ENCODE measurements at places on chromosomes 3 and 15.

GRCh38 chr15:35014241-35014640 lies 26.2 kb upstream of the ZNF770 start:
- DNase-seq = no peak

- no peak for DNase-seq
Measured at GRCh38 chr15:25220834-25221233, 218.0 kb downstream of the UBE3A start.

DNA sequence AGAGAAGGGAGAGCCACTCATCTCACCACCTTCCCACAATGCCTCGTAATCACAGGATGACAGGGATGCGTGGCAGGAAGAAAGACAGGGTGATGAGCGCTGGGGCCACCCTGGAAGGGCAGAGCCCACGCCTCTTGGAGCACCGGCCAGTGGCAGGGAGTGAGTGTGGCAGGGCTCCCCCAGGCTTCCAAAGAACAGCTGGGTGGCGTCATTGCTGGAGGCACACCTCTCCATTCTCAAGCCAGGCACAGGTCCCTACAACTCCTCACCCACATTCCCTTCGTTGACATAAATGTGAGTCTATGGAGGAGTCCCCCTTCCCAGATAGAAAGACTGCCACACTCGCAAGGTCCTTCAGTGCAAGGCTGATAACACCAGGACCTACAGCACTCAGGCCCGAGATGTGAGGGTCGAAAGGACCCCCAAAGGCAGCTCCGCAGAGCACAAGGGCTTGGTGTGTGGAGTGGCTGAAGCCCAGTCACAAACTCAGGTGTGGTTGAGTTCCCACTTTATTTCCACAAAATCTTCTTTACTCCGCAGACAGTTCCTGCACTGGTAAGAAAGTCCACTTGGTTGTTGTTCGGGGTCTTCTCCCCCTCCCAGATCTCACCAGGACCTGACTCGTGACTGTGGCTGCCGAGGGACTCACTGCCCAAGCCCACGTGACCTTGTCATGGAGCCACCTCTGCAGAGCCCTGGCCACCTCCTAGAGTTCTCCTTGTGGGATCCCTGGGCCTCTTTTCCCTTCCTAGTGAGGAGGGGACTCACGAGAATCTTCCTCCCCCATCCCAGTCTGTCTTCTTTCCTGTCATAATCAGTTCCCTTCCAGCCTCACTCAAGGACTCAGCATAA lies 22.4 kb upstream of the CORO2B start:
- DNase-seq = no peak

DNA sequence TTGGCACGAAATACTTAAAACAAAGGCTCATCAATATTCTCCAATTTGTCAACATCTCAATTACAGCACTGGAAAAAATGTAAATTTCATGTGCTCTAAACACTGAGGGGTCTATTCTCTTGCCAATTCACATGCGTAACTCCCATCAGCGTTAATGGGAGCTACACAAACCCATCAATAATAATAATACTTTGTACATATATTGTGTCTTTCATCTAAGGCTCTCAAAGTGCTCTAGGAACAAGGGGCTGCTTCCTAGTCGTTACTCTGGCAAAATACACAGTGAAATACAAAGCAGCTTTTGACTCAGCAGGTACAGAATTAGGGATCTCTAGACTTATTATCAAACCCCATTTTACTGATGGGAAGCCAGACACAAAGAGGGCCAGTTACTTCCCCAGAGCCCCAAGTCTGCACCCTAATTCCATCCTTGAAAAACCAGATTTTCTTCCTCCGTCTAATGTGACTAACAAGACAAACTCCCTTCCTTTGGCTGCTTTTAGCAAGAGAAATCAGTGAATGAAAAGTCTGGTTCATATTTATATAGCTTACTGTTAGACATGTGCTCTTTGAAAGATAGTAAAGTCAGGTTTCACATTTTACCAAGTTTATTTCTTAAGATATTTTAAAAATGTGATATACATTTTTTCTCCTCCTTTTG lies 20.0 kb downstream of the MEIS2 start:
- DNase-seq = no peak

DNA sequence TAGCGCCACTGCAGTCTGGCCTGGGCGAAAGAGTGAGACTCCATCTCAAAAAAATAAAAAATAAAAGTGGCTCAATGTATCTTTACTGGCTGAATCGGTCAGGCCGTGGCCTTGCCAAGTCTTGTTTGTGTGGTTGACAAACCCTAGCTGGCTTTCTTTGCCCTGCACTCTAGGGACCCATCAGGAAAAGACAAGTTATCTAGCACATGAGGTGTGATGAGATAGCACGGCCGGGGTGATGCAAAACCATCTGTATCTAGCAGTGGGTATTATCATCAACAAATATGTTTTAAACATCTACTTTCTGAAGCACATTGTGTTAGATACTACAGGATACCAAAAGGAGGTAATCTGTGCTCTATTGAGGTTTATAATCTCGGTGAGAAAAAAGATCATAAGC lies 3.9 kb upstream of the DPP8 start:
- DNase-seq = no peak

GRCh38 chr15:34331809-34332208 lies 5.8 kb downstream of the SLC12A6 start:
- DNase-seq = no peak

DNA sequence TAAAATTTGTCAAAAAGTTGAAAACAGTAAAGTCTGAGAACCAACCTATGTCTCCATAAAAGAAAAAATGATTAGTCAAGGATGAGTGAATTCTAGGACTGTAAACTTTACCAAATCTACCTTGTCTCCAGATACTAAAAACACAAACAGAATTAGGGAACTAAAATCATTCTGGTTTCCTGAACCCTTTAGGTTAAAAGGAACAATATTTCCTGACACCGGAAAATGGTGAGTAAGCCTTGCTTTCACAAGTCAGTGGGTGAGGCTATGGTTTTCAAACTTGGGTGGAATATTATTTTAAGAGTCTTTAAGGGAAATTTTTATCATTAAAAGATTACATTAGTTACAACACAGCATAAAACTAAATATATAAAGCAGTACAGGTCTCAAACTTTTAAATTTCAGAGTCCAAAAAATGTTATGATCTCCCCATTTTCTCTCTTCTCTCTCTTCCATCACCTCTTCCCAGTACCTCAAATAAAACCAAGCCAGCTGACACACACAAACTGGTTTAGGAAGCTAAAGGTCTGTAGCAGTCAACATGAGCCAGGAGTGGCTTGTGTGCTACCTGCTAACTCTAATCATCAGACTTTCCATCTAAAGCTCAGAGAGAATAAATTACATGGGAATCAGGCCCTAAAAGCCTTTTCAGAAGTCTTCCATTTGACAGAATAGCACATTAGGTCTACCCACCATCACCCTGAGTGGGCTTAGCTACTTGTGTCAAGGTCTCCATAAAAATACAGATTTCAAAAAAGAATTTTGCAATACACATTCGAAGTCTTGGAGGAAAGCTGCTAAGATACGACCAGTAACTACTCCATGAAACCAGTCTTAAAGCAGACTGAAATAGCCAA lies 2.2 kb downstream of the SLC12A6 start:
- peak; percentile 36 for DNase-seq

DNA sequence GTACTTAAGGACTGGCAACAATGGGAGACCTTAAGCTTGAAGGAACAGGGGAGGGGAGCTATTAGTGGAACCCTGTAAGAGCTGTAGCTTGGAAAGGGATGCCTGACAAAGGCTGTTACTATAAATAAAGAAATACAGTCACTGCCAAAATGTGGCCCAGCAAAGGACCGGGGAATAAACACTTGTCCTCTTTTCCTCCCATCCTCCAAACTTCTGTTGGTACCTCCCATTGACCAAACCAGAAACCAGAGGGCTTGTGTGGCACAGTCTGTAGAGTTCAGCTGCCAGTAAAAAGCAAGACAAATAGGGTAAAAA lies 25.1 kb upstream of the TCF12 start:
- DNase-seq = no peak

DNA sequence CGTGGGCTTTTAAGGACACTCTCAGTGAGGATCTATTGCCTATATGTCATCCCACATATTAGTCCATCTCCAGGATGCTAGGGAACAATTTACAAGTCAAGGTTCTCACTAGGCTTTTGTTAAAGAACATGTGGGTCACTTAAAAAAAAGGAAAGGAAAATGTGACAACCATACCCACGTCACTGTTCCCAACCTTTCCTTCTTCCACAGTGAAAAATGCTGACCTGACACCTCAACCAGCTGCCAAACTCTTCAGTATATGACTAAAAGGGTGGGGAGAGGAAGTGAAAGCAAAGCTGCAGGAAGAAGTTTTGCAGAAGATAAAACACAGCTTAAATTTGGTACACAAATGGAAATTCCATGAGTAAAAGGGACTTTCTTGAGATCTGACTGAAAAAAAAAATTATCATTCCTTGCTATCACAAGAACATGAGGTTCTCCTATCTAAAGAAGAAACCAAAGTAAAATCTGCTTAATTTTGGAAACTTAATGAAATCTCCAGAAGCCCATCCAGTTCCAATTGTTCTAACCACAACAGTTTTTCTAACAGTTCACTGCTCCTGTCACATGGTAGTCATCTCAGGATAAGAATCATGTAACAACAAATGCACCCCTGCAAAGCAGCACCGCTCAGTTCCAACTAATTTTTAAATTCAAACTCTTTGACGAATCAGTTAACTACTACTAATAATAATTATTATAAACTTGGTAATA lies 117.0 kb upstream of the TSPAN3 start:
- DNase-seq = peak; percentile 36

- no peak for DNase-seq
Measured at GRCh38 chr3:12371525-12372140, 82.8 kb downstream of the PPARG start.

DNA sequence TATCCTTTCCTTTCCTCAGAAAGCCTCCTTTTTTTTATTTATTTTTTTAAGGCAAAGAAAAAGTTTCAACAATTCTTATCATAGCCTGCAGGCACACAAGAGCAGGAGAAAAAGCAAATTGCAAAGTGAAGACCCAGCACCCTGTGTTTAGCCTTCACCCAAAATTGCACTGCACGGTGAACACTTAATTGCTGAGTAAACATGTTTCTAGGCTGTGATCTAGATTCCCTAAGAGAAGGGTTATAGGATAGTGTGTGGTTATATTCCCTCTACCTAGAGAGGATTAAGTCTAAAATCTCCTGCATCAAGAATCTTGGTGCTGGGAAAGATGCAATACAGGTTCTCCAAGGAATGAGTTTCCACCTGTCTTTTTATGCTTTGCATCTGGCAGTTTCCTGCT lies 70.2 kb upstream of the BFSP2 start:
- no peak for DNase-seq

DNA sequence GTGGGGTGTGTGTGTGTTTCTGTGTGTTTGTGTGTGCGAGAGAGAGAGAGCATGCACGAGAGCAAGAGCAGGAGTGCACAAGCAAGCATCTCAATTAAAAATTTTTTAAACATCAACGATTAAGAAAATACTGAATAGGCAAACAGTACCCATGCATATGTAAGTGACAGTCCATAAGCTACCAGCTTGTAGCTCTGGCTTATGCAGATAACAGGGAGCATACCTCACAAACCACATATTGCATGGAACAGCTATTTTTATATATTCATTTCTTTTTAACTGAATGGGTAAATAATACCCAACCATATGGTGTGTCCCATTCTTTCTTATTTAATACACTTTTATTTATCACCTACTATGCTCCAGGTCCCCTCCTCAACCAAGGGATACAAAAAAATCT lies 234.5 kb downstream of the KBTBD8 start:
- DNase-seq = no peak

Data from activated CD4-positive, alpha-beta T cell treated with anti-CD3 and anti-CD28 coated beads, Interleukin-2, amount 50 U/mL, for 24 hours (primary cell).